ENCODE measurements at places on chromosomes 1 and 21.

DNA sequence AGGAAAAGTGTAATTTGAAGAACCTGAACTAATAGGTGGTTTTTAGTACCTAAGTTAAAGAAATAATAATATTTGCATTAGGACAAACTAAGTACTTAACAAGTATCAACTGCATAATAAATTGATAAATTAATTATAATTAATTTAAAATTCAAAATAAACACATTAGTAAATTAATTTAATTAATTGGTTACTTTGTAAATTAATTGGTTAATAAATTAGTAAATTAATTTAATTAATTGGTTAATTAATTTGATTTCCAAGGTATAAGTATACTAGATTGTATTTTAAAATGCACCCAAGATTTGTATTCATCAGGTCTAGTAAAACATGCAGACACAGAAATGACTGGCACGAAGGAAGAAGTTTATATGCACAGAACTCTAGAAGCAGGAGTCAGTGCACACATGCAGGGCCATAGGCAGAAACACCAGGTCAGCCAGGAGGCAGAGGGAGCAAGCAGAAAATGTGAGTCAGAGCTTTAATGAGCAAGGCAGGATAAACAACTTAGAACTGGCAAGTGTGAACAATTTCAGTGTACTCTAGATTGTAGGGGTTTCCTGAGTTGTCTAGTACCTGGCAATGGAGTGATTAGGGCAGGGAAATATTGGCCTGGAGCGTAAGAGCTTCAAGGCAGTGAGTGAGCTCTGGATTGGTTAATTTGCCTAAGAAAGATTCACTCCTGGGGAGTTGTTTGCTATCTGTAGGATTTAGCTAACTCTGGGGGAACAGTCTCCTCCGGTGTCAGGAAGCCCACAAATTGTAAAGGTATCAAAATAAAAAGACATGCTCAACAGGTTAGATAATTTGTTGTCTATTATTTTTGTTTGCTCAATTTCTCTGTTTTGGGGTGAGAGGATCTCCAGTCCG, 665.7 kb downstream of the MRPL39 start:
- no peak for DNase-seq
- no peak overlapping the region for H3K4me3 ChIP-seq
- no peaks in the 10 kb centered on the region for H3K36me3 ChIP-seq
- H3K27me3 ChIP-seq: no peaks in the 10 kb centered on the region
- H3K27ac ChIP-seq: no peak overlapping the region

DNA sequence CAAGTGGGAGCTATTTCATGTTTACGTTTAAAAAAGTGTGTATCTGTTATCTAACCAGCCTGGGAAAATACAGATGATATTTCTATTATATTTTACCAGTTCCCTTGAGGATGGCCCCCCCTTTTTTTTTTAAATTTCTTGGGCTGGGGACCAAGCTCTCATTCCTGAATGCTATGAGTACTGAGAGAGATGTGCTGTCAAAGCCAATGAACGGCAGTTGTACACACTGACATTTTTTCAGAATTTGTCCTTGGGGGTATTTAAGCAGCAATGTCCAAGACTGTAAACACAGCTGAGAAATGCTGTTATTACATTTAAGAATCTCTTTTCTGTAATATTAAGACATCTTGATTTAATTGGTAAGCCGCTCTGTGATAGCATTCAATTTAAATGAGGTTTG, 177.9 kb downstream of the ST6GALNAC3 start:
- no peaks in the 10 kb centered on the region for H3K36me3 ChIP-seq
- H3K4me1 ChIP-seq: no peaks in the 10 kb centered on the region
- H3K27ac ChIP-seq: no peak overlapping the region
- H3K4me3 ChIP-seq: no peak overlapping the region

GRCh38 chr1:101511202-101511891, 274.5 kb downstream of the S1PR1 start:
- no peaks in the 10 kb centered on the region for H3K27me3 ChIP-seq
- H3K4me3 ChIP-seq: no peak overlapping the region
- DNase-seq: no peak
- no peak overlapping the region for H3K27ac ChIP-seq

GRCh38 chr1:182389619-182390047, 2.0 kb downstream of the GLUL start:
- no peaks in the 10 kb centered on the region for H3K27me3 ChIP-seq
- DNase-seq: no peak
- peaks cover 44% of the 10 kb centered on the region for H3K36me3 ChIP-seq
- H3K4me3 ChIP-seq: peak overlapping the region; percentile 90

- no peak overlapping the region for H3K4me3 ChIP-seq
- DNase-seq: no peak
- H3K36me3 ChIP-seq: no peaks in the 10 kb centered on the region
- H3K27me3 ChIP-seq: no peaks in the 10 kb centered on the region
- peaks cover 20% of the 10 kb centered on the region for H3K4me1 ChIP-seq
Measured at GRCh38 chr1:16915627-16915973, 6.1 kb upstream of the CROCC start.

DNA sequence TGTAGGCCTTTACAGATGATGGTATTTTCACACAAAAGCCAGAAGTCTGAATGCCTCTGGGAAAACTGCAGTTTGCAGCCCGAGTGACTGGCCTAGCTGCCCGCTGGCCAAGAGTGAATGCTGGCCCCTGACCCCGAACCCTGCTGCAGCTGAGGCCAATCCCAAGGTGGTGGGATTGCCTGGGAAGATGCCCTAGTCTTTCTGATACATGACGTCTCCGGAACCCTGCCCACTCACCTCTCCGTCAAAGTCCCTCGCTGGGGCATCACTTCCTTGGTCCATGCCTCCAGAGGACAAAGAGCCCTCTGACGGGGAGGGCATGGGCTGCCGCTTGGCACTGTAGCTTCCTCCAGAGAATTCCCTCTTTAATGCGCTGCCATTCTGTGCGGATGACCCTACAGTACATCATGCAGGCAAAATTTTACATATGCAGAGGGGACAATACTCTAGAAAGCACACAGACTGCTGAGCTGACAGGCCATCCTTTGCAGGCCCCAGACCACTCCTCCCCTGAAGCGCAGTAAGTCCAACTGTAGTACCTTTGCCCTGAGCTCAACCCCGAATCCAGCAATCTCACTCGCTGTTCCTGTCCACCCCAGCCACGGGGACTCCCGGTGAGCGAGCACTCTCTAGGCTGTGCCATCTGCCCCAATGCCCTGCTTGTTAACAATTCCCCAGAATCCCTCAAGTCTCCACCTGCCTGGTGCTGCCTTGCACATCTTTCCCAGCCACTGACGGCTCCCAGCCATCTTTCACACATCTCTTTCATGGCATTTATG, 54.7 kb downstream of the COQ8A start:
- no peak for DNase-seq
- peaks cover 21% of the 10 kb centered on the region for H3K36me3 ChIP-seq
- H3K4me3 ChIP-seq: no peak overlapping the region
- H3K4me1 ChIP-seq: peaks cover 6% of the 10 kb centered on the region

GRCh38 chr1:63799820-63800219, 26.0 kb downstream of the ROR1 start:
- no peaks in the 10 kb centered on the region for H3K36me3 ChIP-seq
- H3K4me3 ChIP-seq: no peak overlapping the region
- DNase-seq: no peak
- no peak overlapping the region for H3K27ac ChIP-seq
- H3K4me1 ChIP-seq: peaks cover 55% of the 10 kb centered on the region

DNA sequence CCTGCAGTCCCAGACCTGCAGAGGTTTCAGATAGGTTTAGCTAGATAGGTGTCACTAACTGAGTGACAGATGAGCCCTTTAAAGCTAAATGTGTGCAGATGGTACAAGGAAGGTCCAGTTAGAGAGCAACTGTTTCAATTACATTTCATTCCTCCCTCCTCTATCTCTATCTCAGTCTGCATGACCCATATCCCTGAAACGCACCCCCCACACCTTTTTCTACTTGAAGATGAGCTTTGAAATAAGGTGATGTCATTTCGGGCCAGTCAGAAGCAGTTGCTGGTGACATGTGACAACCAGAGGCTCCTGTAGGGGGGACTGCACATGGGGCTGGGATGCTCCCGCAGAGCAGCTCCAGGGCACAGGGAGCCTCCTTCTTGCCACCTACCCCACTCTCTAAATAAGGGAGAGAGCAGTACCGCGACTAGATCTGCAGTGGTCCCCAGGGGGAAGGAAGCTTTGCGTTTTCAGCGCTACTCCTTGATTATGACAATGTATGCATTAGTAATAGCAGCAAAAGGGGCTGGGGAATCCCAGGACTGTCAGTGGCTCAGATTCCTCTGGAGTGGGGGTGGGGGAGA, 4.3 kb downstream of the ATP8B2 start:
- H3K27me3 ChIP-seq: no peaks in the 10 kb centered on the region
- peak overlapping the region; percentile 69 for H3K27ac ChIP-seq
- peaks cover 24% of the 10 kb centered on the region for H3K4me1 ChIP-seq
- no peak overlapping the region for H3K4me3 ChIP-seq
- peaks cover 49% of the 10 kb centered on the region for H3K36me3 ChIP-seq

GRCh38 chr1:183670169-183670568, 17.1 kb upstream of the APOBEC4 start:
- H3K4me1 ChIP-seq: no peaks in the 10 kb centered on the region
- H3K27ac ChIP-seq: no peak overlapping the region
- H3K27me3 ChIP-seq: no peaks in the 10 kb centered on the region
- DNase-seq: no peak

- no peaks in the 10 kb centered on the region for H3K36me3 ChIP-seq
- DNase-seq: no peak
- no peak overlapping the region for H3K4me3 ChIP-seq
Measured at GRCh38 chr1:218414060-218414728, 69.1 kb downstream of the TGFB2 start.

- H3K4me3 ChIP-seq: no peak overlapping the region
- H3K4me1 ChIP-seq: peaks cover 4% of the 10 kb centered on the region
- H3K36me3 ChIP-seq: no peaks in the 10 kb centered on the region
Measured at GRCh38 chr1:41656825-41657500, 172.5 kb upstream of the EDN2 start.

DNA sequence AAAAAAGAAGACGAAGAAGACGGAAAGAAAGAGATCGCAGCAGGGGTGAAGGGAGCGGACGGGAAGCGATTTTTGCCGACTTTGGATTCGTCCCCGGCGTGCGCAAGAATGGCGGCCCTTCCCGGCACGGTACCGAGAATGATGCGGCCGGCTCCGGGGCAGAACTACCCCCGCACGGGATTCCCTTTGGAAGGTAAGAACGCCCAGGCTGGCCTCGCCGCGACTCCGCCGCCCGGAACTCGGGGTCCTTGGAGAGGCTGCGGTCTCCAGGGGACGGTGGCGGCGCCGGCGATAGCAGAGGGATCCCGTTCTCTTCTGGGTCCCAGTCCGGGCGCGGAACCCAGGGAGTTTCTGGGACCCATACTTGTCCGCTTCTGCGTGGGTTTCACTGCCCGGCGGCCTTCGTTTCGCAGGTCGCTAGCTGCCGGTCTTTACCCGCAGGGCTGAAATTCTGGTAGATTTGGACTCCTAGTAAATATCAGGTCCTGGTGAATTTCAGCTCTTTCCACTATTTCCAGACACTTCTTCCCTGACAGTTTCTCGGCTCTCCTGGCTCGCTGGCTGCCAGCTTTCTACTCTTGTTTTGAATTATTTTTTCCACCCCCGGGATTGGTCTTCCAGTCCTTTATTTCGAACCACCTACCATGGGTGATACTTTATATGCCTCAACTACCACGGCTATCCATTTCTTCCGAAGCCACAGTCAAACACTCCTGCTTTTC, 1.0 kb downstream of the PAX7 start:
- no peaks in the 10 kb centered on the region for H3K27me3 ChIP-seq
- H3K36me3 ChIP-seq: no peaks in the 10 kb centered on the region
- DNase-seq: no peak
- peaks cover 4% of the 10 kb centered on the region for H3K4me1 ChIP-seq
- H3K4me3 ChIP-seq: no peak overlapping the region

DNA sequence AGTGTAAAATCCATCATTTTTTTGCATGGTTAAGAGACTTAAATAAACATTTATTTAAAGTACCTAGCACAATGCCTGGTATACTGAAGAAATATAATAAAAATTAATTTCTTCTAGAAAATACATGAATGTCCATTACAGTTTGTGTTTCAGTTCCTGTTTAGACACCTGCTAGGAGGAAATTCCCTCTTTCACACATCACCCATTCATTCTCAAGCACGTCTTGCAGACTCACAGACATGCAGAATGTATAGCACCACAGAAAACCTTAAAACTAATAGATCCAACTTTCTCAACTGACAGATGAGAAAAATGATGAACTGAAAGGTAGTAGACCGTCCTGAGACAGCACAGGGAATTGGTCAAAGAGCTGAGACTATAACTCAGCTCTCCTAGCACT, 172.2 kb upstream of the C8B start:
- H3K36me3 ChIP-seq: no peaks in the 10 kb centered on the region
- H3K4me3 ChIP-seq: no peak overlapping the region
- DNase-seq: no peak
- H3K4me1 ChIP-seq: no peaks in the 10 kb centered on the region
- no peak overlapping the region for H3K27ac ChIP-seq

DNA sequence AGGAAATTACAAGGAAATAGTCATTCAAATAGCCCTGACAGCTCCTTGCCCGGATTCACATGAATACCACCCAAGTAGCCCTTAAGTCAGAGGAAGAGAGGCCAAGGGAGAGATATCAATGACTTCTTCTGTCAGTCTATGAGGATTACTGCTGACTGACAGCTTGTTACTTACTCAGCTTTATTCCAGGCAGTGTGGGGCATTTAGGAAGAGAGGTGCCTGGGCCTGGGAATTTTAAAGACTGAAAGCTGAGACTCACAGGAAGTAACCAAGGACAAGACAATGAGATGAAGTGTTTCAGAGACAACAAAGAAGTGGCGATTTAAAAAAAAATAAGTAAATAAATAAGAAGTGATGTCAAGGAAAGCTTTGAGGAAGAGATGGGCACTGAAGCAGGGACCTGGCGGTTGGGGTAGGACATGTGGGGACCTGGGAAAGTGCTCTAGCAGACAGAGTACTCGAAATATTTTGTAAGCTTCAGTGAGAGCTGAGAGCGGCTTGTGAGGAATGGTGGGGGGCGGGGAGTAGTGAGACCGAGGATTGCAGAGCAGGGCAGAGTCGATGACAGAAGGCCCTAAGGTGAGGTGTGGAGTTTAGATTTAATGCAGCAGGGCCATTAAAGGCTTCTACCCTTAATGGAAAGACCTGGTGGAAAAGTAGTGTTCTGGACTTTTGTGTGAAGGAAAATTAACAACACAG, 58.9 kb downstream of the ST3GAL3 start:
- no peaks in the 10 kb centered on the region for H3K27me3 ChIP-seq
- no peak overlapping the region for H3K27ac ChIP-seq
- no peak for DNase-seq
- H3K36me3 ChIP-seq: no peaks in the 10 kb centered on the region

DNA sequence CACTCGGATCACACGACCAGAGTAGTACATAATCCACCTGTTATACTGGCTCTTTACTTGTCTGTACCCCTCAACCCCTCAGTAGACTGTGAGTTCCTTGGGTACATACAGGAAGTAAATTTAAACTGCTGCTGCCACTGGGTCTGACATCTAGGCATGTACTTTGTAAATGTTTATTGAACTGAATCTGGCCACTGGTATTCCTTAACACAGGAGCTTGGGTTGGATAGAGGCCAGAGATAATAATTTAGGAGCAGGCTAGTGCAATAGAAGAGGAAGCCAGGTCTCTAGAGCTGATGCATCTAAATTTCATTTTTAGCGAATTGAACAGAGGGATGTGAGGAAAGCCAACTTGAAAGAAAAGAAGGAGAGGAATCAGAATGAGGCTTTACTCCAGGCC, 12.4 kb downstream of the TTC4 start:
- DNase-seq: no peak
- no peaks in the 10 kb centered on the region for H3K4me1 ChIP-seq
- no peak overlapping the region for H3K4me3 ChIP-seq
- H3K27me3 ChIP-seq: no peaks in the 10 kb centered on the region
- H3K27ac ChIP-seq: no peak overlapping the region

Measured in ascending aorta (tissue), 2 donors.